ENCODE measurements at places on chromosomes 2 and 18.

DNA sequence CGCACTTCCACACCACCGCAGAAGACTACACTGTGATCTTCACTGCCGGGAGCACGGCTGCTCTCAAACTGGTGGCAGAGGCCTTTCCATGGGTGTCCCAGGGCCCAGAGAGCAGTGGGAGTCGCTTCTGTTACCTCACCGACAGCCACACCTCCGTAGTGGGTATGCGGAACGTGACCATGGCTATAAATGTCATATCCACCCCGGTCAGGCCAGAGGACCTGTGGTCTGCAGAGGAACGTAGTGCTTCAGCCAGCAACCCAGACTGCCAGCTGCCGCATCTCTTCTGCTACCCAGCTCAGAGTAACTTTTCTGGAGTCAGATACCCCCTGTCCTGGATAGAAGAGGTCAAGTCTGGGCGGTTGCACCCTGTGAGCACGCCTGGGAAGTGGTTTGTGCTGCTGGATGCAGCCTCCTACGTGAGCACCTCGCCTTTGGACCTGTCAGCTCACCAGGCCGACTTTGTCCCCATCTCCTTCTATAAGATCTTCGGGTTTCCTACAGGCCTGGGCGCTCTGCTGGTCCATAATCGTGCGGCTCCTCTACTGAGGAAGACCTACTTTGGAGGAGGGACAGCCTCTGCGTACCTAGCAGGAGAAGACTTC, 12.5 kb downstream of the MOCOS start:
- no peak for DNase-seq

DNA sequence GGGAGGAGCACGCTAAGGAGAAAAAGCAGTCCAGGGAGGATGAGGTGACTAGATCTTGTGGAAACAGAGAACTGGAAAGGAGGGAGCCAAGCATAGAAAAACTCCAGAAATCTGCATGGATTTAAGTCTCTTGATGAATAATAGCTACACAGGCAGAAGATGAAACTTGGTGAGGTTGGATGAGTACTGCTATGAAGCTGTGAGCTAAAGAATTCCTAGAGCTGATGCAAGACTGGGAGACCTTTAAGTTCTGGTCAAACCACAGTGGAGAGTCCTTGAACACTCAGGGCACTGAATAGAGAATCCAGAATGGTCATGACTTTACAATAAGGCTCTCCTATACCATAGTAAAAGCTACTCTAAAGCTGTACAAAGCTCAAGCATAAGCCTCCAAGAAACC, 18.4 kb upstream of the PIEZO2 start:
- DNase-seq, result no peak

DNA sequence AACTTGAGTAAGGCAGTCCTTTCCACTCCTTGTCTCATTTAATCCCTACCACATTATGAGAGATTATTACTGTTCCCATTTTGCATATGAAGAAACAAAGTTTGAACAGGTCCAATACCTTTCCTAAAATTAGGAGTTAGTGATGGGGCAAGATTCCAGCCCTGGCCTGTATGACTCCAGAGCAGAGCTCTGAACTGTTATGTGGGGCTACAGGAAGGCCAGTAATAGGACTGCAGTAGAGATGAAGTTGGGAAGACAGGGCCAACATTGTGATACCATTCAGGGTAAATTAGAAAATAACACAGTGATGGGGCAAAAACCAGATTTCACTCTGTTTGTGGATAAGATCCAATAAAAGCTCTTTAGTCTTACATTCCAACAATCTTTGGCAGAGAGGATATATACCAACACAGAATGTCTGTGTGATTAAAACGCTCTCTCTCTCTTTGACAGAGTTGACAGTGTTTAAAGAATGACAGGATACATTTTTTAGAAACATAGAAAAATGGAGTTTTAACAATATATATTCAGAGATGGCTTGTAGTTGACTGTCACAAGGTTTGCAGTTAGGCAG, 22.7 kb downstream of the KATNAL2 start:
- DNase-seq, result no peak

DNA sequence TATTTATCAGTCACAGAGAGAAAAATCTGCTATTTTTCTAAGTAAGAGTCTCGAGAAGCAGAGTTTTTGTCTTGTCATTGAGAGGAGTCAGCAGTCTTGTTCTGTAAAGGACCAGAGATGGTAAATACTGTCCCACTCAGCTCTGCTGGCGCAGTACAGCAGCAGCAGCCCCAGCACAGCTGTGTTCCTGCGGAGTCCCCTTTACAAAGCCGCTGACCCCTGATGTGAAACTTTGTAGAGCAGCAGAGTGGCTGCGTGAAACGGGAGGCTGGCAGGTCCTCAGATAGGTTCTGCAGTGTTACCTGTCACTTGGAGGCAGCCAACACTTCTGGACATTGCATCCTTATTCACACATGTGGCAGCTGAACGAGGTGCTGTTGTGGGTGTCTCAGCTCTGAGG, 45.2 kb downstream of the TMEM185B start:
- DNase-seq, result no peak

DNA sequence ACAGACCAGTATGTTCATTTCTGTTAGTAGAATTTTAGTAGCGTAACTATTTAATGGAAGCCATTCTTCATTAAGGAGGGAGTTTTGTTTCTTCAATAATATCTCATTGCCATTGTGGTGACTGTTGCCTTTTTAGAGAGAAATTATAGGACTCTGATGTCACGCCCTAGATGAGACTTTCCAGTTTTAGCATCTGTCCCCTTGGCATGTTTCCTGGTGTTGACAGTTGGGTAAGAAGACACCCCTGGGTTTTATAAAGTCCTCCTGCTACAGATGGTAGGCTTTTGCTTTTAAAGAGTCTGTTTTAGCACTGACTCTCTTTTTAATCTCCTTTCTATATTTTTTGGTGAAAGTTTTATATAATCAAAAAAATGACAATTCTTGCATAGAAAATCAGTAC, 41.9 kb downstream of the KCNJ3 start:
- DNase-seq, result no peak

DNA sequence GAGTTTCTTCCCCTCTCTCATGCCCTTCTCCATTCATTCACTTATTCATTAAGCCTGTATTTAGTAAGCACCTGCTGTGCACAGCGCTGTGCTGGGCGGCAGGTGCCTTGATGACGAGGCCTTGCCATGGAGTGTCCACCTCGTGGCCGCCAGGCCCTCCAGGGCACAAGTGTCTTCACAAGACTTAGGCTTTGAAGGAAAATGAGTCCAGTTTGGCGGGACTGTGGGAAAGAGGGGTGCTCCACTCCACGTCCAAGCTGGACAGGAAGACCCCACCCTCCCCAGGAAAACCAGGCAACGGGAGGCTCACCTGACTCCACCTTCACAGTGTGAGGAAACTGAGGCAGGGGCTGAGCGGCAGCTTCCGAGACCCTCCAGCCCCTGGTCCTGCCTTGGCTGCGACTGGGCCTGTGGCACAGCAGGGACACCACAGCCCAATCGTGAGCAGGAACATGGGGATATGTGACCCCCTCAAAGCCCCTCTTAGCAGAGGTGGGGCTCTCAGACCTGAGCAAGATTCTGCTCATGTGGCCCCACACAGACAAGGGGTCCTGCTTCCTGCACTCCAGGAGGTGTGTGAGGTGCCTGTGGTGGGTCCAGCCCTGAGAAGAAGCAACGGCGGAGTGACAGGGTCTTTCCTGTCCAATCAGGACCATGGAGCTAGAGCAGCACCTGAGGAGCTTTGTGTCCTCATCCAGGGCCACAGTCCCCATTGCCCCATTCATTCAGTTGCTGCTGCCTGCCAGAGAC, 110.3 kb upstream of the ODC1 start:
- DNase-seq, result no peak

DNA sequence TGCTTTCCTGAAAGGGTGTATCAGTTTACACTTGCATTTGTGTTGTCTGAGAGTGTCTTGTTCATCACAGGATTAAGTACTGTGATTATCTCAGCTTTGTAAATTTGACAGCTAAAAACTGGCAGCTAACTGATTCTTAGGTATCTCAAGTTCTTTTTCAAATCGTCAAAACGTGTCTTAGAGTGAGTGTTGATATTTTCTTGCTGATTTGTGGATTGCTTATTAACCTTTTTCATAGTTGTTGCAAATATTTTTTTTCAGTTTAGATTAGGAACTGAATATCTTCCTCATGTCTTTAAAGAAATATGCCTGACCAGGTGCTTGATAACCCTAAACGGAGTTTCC, 41.9 kb downstream of the LRRFIP1 start:
- DNase-seq, result no peak

GRCh38 chr18:9103376-9103873, 926 bp downstream of the NDUFV2 start:
- no peak for DNase-seq

- DNase-seq, result no peak
These were observed 45.3 kb downstream of the CD28 start for GRCh38 chr2:203751685-203752271.

- no peak for DNase-seq
These were observed 66.1 kb upstream of the DTNA start for GRCh38 chr18:34643989-34644388.

DNA sequence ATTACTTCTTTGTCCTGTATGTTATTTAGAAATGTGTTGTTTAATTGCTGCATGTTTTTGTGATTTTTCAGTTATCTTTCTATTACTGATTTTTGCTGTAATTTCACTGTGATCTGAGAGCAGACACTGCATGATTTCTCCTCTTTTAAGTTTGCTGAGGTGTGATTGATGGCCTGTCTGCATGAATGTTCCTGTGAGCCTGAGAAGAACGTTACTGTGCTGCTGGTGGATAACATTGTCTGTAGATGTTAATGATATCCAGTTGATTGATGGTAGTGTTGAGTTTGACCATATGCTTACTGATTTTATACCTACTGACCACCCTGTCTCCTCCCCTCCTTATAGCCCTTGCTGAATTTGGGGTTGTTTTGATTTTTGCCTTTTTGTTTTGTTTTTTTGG, 37.4 kb upstream of the KCNG2 start:
- no peak for DNase-seq

GRCh38 chr2:78011251-78011650, 489.1 kb upstream of the LRRTM4 start:
- no peak for DNase-seq

DNA sequence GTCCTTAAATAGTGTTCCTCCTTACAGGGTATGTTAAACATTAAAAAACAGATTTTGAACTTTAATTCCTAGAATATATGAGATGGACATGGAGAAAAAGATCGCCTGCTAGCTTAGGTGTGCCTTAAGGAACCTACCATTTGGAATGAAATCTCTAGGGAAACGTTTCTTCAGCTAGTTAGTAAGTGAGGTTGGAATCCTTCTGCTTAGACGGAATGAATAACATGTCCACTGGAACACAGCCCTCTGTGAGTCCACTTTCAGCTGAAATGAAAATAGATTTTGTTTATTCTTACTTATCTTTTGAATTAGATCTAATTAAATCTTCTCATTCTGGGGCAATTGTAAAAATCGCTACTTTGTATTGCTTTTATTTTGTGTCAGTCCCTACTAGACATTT, 28.4 kb downstream of the NAB1 start:
- no peak for DNase-seq

- DNase-seq, result no peak
These were observed 75.2 kb downstream of the ASXL3 start for GRCh38 chr18:33653231-33653630.

DNA sequence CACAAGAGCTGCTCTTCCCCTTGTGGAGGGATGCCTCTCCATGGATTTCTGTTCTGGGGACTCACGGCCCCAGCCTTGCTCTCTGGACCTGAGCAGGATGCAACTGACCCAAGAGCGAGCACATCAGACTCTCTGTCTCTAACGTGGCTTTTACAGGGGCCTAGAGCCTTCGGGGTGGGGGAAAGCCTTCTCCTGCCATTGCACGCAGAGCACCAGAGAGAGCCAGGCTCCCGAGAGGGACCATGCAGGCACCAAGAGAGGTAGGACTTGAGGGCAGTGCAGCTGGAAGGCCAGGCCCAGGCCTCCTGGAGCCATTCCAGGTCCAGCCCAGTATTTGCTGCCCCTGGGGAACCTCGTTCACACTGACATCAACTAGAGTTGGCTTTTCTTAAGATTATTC, 475.6 kb upstream of the MYT1L start:
- DNase-seq, result no peak

DNA sequence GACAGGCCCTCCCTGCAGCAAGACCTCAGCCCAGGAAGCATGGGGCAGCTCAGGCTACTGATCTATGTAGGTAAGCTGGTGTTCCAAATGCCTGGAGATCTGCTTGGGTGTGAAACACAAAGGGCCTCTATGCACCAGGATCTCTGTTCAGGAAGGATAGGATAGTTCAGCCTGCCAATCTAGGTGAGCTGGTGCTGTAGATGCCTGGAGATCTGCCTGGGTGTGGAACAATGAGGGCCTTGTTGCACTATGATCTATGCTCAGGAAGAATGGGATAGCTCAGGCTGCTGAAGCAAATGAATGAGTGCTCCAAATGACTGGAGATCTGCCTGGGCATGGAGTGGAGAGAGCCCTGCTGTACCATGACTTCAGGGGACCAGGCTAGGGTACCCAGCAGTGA, 48.9 kb upstream of the MYL1 start:
- no peak for DNase-seq

Data from activated T-helper 1 cell treated with Interleukin-2 at 50 U/mL for 16 hours (primary cell).